ENCODE measurements at places on chromosomes 1 and 21. TPM values are rescaled to one million over a fixed set of nuclear protein-coding genes. Genes with fewer than 3 reads are reported as not detected.

Gene KCNH1
- total RNA-seq, result 1.2 TPM

Gene KCNA3
- total RNA-seq, result 0.91 TPM

Gene LAPTM5
- total RNA-seq, result 39.1 TPM

Gene CYYR1
- 9.7 TPM for total RNA-seq

Gene KMO
- 0.17 TPM for total RNA-seq

Gene TMEM240
- total RNA-seq, result 6.8 TPM

Gene PLA2G2F
- total RNA-seq, result 0.23 TPM

DNA sequence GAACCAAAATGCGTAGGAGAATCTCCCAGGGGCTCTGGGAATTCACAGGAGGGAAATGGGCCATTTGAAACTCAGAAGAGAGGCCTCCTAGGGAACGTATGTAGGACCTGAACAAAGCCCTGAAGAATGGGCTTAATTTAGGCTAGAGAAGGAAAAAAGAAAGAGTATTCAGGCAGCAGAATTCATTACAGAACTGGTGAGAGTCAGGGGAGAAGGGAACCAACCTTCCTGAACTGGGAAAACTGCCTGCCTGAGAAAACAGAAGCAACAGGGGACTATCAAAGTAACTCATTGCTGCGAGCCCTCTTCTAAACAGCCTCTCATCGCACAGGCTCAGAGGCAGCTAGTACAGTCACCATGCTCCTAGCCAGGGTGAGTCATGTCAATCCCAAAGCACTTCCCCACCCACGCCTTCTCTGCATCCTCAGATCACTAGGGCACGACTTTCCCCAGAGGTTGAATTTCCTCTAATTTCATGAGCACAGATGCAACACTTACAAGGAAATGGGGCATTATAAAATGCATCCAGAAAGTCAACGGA, 98.1 kb downstream of the ADSS2 start:
- H3K4me1 ChIP-seq, result no peaks in the 10 kb centered on the region
- H3K36me3 ChIP-seq, result no peaks in the 10 kb centered on the region
- no peak overlapping the region for H3K4me3 ChIP-seq
- no peaks in the 10 kb centered on the region for H3K27me3 ChIP-seq

DNA sequence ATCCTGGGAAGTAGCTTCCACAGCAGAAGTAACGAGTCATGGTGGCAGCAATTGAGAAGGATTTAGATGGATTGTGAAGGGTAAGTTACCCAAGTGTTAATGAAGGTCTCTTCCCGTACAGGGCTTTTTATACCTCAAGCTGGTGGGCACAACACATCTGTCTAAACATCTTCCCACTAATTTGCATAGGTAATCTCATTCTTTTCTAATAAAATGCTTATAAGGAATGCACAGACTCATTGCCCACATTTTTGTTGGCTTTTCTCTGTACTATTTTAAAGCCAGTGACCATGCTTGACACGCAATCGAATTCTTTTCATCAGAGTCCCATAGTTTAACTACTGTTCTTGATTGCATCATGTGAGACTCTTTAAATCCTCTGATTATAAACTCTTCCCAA, at the start of gene KRTAP7-1:
Gene KRTAP7-1, minus strand, starts transcription at position 101 of the 400 bp plus-strand sequence. Its CDS starts 61 bp downstream, at position 40.
- DNase-seq, result no peak
- H3K27me3 ChIP-seq, result no peaks in the 10 kb centered on the region
- H3K27ac ChIP-seq, result no peak within 1 kb of the TSS
- no peaks in the 10 kb centered on the region for H3K4me1 ChIP-seq
- H3K36me3 ChIP-seq, result no peaks in the 10 kb centered on the region
- H3K4me3 ChIP-seq, result no peak within 1 kb of the TSS

DNA sequence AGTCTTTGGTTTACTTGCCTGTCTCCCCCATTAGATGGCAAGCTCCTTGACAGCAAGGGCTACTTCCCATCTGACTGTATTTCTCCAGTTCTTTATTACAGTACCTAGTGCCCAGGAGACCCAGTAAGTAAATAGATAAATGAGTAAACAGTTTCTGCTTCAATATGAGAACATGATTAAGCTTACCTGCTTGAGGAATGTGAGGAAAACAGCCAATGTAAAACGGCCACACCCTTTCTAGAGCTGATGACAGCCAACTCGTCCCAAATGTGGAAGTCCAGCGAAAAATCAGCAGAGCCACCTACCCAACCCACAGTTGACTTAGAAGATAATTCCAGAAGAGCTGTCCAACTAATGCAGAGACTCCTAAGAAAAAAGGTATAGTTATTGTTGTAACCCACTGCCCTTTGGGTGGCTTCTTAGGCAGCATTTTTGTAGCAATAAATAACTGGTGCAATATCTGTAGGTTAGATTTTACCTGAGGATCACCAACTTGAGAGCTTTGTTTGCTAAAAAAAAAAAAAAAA, 6.5 kb upstream of the DR1 start:
- no peaks in the 10 kb centered on the region for H3K4me1 ChIP-seq
- no peak overlapping the region for H3K27ac ChIP-seq
- no peak overlapping the region for H3K4me3 ChIP-seq
- H3K27me3 ChIP-seq, result no peaks in the 10 kb centered on the region

GRCh38 chr1:109803901-109804331, 40.2 kb upstream of the EPS8L3 start:
- H3K4me1 ChIP-seq, result no peaks in the 10 kb centered on the region
- H3K27me3 ChIP-seq, result no peaks in the 10 kb centered on the region
- no peaks in the 10 kb centered on the region for H3K36me3 ChIP-seq
- no peak overlapping the region for H3K27ac ChIP-seq

DNA sequence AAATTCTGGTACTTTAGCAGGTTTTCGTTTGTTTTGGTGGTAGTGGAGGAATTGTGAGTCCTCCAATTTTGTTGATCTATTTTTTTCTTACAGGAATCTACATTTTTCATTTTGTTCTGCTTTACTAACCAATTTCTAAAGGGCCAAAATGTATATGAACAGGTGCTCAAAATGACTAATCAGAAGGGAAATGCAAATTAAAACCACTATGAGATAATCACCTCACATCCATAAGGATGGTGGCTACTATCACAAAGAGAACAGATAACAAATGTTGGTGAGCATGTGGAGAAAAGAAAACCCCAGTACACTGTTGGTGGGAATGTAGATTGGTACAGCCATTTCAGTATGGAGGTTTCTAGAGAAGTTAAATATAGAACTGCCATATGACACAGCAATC, 134.2 kb downstream of the LMO4 start:
- H3K27ac ChIP-seq, result no peak overlapping the region
- no peaks in the 10 kb centered on the region for H3K36me3 ChIP-seq
- no peaks in the 10 kb centered on the region for H3K27me3 ChIP-seq
- H3K4me1 ChIP-seq, result no peaks in the 10 kb centered on the region

GRCh38 chr1:23149114-23149513, 19.5 kb downstream of the LUZP1 start:
- no peak overlapping the region for H3K4me3 ChIP-seq
- no peaks in the 10 kb centered on the region for H3K27me3 ChIP-seq
- no peaks in the 10 kb centered on the region for H3K36me3 ChIP-seq
- no peaks in the 10 kb centered on the region for H3K4me1 ChIP-seq
- peak; percentile 51 for DNase-seq
- H3K27ac ChIP-seq, result no peak overlapping the region

DNA sequence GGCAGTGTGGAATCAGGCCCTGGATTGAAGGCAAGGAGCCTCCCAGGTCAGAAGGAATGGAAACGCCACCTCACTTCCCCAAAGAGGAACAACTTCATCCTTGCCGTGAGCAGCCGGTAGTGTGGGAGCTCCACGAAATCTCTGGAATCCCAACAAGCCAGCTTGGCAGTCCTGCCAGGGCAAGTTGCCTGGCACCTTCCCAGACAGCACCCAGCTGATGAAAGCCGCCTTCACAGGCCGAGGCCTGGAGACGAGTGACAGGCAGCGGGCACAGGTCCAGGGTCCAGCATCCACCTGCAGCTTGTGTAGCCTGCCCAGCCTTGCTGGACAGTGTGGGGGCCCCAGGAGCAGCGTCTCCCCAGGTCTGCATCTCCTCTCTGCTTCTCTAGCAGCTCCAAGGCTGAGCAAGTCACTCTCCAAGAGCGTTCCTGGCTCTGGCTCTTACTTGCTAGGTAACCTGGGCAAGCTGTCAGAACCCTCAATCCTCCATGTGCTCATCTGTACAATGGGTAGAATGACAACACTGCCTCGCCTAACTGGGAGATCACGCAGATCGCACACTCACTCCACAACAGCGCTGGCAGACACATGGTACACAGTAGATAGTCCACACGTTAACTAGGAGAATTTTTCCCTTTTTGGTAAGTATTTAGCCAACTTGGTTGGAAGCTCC, 43.0 kb downstream of the ACOT7 start:
- peaks cover 12% of the 10 kb centered on the region for H3K4me1 ChIP-seq
- no peak overlapping the region for H3K27ac ChIP-seq
- H3K36me3 ChIP-seq, result no peaks in the 10 kb centered on the region
- peak; percentile 92 for DNase-seq
- no peaks in the 10 kb centered on the region for H3K27me3 ChIP-seq

GRCh38 chr1:200342511-200343311, 67.1 kb downstream of the ZNF281 start:
- no peak overlapping the region for H3K4me3 ChIP-seq
- H3K36me3 ChIP-seq, result no peaks in the 10 kb centered on the region
- no peak overlapping the region for H3K27ac ChIP-seq

DNA sequence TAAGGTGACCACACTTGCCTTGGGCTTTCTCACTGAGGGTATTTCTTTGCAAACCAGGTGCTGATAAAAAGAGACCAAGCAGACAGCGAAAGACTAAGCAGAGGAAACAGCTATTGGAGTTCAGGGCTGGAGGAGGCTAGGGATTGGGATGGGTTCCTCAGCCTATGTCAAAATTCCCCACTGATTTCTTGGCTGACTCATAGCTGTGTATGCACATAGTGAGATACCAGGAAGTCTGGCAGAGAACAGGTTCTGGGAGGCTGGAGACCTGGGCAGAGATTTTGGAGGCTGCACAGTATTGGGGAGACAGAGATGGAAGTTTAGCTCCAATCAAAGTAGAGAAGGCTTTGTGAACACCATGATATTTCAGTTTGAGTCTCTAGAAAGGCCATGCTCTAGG, 25.3 kb downstream of the YARS1 start:
- H3K27me3 ChIP-seq, result no peaks in the 10 kb centered on the region
- H3K4me1 ChIP-seq, result no peaks in the 10 kb centered on the region
- no peak for DNase-seq

- H3K27ac ChIP-seq, result no peak overlapping the region
- no peak overlapping the region for H3K4me3 ChIP-seq
- no peak for DNase-seq
- H3K27me3 ChIP-seq, result no peaks in the 10 kb centered on the region
- no peaks in the 10 kb centered on the region for H3K36me3 ChIP-seq
Observed at GRCh38 chr1:198677027-198677426, 38.2 kb downstream of the PTPRC start.

DNA sequence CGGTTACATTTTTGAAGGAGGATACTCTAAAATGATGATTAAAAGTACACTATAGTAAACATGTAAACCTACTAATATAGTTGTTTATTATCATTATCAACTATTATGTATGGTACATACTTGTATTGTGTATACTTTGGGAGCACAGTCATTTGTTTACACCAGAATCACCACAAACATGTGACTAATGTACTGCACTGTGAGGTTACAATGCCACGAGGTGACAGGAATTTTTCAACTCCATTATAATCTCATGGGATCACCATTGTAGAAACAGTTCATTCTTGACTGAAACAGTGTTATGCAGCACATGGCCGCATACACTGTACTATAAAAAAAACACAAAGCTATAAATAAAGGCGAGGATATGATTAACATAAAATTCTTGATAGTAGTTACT, 44.3 kb downstream of the GPATCH2 start:
- H3K27ac ChIP-seq, result no peak overlapping the region
- no peaks in the 10 kb centered on the region for H3K27me3 ChIP-seq
- no peak for DNase-seq
- no peaks in the 10 kb centered on the region for H3K4me1 ChIP-seq
- H3K4me3 ChIP-seq, result no peak overlapping the region
- no peaks in the 10 kb centered on the region for H3K36me3 ChIP-seq

DNA sequence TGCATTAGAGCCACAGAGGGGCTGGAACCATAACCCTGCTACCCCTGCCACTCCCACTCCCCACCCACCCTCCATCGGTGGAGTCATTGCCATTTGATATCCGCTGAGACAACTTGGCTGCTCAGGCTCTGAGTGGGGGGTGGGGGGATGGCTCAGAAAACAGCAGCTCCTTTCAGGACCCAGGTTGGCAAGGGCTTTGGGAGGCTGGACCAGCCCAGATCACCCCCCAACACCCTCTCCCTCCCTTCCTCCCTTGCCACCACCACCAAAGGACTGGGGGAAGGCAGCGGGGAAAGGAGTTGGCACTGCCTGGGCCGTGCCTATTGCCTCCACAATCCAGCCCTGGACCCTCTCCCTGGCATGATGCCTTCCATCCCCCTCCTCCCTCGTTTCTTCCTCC, 1.7 kb downstream of the KCNJ10 start:
- H3K4me1 ChIP-seq, result peaks cover 6% of the 10 kb centered on the region
- no peaks in the 10 kb centered on the region for H3K27me3 ChIP-seq
- no peak overlapping the region for H3K4me3 ChIP-seq
- no peaks in the 10 kb centered on the region for H3K36me3 ChIP-seq

DNA sequence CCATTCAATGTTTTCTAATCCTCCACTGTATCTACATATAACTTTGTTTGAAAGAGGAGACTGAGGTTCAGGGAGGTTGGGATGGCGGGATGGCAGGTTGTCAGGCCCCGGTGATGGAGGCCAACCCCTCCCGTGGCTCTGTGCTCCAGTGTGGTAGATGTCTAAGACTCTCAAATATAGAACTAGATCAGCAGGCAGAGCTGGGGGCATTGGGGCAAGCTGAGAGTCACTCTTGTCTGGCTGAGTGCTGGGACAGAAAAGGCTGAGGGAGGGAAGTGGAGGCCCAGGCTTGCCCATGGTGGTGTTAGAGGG, 1.7 kb downstream of the IL6R start:
- no peaks in the 10 kb centered on the region for H3K27me3 ChIP-seq
- H3K4me1 ChIP-seq, result no peaks in the 10 kb centered on the region
- H3K27ac ChIP-seq, result peak overlapping the region; percentile 98
- no peaks in the 10 kb centered on the region for H3K36me3 ChIP-seq
- H3K4me3 ChIP-seq, result peak overlapping the region; percentile 84

GRCh38 chr1:154129391-154129970, 25.4 kb downstream of the NUP210L start:
- no peak overlapping the region for H3K4me3 ChIP-seq
- no peaks in the 10 kb centered on the region for H3K4me1 ChIP-seq
- H3K27ac ChIP-seq, result no peak overlapping the region
- H3K27me3 ChIP-seq, result no peaks in the 10 kb centered on the region
- no peak for DNase-seq

- H3K27me3 ChIP-seq, result no peaks in the 10 kb centered on the region
- no peak overlapping the region for H3K4me3 ChIP-seq
- H3K4me1 ChIP-seq, result no peaks in the 10 kb centered on the region
- no peak for DNase-seq
- no peaks in the 10 kb centered on the region for H3K36me3 ChIP-seq
Observed at GRCh38 chr1:68093737-68094136, 43.3 kb upstream of the DIRAS3 start.

GRCh38 chr1:19524791-19525190, 39.5 kb upstream of the CAPZB start:
- no peaks in the 10 kb centered on the region for H3K36me3 ChIP-seq
- H3K27me3 ChIP-seq, result no peaks in the 10 kb centered on the region
- no peak overlapping the region for H3K27ac ChIP-seq
- H3K4me1 ChIP-seq, result no peaks in the 10 kb centered on the region
- H3K4me3 ChIP-seq, result no peak overlapping the region
